ENCODE measurements at places on chromosomes 11 and 22.

- DNase-seq: no peak
Observed at GRCh38 chr11:101583251-101584128, at the start of gene TRPC6. Gene TRPC6, minus strand, starts transcription at chr11:101584007. Its CDS starts 504 bp downstream, at chr11:101583503.

DNA sequence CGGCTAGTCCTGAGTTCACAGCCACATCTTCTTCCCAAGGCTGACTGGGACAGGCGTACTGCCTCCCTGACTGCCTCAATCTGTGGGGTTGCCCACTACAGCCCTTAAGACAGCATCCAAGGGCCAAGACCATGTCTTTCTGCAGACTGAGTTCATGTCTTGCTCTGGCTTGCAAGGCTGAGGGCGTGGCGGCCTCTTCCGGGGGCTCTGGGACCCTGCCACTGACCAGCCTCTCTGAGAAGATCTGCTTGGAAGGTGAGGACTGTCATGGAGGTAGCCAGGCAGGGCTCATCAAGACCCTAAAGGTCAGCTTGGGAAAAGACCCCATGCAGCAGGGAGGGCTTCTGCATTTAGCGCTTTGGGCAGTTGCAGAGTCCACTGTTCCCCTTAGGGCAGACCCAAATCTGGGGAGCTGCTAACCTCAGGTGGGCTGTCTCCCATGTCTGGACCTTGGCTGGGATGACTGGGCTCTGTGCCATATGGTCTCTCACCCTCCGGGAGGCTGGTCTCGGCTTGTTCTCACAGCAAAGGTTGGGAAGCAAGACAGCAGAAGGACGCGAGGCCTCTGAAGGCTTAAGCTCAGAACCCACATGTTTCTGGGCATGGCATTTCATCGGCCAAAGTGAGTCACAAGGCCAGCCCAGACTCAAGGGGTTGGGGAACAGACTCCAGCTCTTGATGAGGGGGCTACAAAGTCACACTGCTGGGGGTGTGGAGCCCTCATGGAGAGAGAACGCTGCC is 109.1 kb upstream of the LMO1 start:
- no peak for DNase-seq

- DNase-seq: no peak
Observed at GRCh38 chr11:4903484-4903883, at the start of gene OR51A7. Gene OR51A7, plus strand, starts transcription at chr11:4903783. Its CDS starts 3,587 bp downstream, at chr11:4907370.

DNA sequence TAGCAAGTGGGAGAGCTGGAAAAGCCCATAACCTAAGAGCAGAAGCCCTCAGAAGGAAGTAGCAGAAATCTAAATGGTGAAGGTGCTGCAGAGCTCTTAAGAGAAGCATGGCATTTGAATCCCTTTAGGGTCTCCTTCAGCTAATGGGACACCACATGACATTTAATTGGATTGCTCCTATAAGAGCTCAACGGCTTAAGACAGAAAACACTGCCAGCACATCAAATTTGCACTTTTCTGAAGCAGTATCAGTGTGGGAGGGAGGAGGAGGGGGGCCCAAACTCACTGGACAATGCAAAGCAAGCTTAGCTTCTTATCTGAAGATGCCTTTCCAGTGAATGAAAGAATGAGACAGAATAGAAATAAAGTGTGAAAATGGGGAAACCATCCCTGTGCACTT is 287.9 kb upstream of the MTNR1B start:
- DNase-seq: no peak

DNA sequence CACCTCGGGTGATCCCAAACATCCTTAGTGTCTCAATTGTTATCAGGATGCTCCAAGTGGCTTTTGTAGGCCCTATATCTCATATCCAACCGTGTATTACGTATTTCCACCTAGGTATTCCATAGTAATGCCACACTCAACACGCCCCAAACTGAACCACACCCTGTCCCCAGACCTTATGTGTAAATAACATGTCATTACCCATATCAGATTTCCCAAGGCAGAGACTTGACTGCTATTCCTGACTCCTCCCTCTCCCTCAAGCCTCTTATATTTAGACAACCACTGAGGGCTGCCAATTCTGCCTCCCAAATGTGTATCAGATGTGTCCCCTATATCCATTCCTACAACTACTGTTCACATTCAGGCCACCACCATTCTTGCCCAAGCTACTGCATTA is 132.8 kb upstream of the NCAM1 start:
- no peak for DNase-seq

DNA sequence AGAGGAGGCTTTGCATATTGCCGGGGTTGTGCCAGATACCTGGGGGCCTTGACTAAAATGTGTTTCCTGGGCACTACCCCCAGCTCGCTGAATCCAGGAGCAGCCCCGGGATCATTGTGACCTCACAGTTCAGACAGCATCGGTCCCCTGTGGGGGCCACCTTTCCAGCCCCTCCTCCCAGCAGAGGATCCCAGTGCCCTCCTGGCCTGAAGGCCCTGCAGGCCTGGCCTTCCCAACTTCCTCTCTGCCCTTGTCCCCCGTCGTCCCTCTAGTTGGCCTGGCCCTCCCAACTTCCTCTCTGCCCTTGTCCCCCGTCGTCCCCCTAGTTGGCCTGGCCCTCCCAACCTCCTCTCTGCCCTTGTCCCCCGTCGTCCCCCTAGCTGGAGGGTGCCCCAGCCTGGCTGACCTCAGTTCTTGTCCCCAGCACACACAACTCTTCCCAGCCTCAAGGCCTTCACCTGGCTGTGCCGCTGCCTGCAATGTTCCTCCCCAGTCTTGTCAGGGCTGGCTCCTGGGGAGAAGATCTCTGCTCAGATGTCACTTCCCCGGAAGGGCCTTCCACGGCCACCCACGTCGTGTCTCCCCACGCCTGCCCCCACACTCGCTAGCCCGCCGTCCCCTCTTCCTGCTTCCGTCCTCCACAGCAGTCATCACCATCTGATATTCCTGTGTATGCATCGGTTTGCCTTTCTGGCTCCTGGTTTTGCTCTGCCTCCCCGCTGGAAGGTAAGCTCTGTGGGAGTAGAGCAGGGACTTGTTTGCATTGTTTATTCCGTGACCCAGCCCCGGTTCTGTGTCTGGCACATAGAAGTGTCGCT is 12.6 kb upstream of the ANO1 start:
- no peak for DNase-seq

DNA sequence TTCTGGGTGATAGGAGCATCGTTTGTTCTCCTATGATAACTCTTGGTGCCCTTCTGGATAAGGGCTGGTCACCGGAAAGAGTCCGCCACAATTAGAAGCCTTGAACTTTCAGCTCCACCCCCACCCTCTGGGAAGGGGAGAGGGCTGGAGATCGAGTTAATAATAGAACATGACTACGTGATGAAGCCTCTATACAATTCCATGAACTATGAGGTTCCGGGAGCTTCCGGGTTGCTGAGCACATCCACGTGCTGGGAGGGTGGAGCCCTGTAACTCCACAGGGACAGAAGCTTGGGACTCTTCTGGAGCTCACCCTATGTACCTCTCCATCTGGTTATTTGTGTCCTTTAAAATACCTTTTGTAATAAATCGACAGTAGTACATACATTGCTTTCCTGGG is 40.3 kb downstream of the ARHGAP42 start:
- no peak for DNase-seq

GRCh38 chr11:114813189-114813718 is 134.9 kb downstream of the NXPE2 start:
- DNase-seq: no peak

- no peak for DNase-seq
Observed at GRCh38 chr22:39431821-39432251, 25.0 kb upstream of the MGAT3 start.

- DNase-seq: no peak
Observed at GRCh38 chr11:35765211-35765610, 102.6 kb downstream of the TRIM44 start.

DNA sequence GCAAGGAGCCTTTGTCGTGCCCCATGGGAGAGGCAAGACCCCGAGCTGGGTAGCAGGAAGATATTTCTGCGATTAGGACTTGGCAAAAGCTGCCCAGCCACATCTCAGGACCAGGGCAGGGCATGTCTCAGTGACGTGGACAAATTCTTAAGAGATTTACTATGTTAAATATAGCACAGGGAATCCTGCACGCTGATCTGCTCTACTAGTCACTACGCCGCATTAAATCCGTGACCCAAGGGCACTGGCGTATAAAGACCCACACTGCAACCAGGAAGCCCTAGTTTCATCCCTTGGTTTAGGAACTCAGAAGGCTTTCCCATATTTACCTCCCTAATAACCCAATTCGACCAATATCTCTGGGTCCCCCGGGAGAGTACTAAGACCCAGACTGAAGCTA is 35.1 kb downstream of the AP1B1 start:
- no peak for DNase-seq

GRCh38 chr22:29753808-29754657 is 12.8 kb downstream of the ZMAT5 start:
- no peak for DNase-seq

DNA sequence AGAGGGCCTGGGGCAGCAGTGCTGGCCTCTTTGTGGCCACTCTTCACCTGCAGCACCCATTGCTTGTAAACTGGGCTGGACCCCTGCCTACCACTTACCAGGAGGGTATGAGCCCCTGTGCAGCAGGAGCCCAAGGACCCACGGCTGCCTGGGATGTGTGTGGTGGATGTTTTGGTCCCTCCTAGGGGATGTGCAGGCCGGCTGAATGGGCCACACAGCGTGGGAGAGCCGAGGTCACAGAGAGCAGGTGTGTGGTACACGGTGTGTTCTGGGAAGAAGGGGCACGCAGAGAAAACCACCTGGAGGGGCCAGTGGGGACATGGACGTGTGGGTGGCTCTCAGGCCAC is 19.3 kb upstream of the GNB1L start:
- DNase-seq: no peak

DNA sequence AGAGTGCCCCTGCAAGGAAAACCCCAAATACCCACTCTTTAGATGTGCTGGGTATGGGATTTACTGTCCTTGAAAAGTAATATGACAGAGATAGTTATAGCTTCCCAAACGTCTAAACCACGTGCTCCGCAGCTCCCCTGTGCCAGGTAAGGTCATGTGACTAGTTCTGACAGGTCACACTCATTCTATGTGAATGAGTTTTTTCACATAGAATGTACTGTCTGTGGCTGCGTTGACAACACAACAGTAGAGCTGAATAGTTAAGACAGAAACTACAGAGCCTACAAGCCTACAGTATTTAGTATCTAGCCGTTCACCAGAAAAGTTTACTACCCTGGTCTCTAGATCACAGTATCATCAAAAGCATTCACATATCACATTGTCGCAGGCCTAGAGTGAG is 236.2 kb downstream of the ETS1 start:
- no peak for DNase-seq

DNA sequence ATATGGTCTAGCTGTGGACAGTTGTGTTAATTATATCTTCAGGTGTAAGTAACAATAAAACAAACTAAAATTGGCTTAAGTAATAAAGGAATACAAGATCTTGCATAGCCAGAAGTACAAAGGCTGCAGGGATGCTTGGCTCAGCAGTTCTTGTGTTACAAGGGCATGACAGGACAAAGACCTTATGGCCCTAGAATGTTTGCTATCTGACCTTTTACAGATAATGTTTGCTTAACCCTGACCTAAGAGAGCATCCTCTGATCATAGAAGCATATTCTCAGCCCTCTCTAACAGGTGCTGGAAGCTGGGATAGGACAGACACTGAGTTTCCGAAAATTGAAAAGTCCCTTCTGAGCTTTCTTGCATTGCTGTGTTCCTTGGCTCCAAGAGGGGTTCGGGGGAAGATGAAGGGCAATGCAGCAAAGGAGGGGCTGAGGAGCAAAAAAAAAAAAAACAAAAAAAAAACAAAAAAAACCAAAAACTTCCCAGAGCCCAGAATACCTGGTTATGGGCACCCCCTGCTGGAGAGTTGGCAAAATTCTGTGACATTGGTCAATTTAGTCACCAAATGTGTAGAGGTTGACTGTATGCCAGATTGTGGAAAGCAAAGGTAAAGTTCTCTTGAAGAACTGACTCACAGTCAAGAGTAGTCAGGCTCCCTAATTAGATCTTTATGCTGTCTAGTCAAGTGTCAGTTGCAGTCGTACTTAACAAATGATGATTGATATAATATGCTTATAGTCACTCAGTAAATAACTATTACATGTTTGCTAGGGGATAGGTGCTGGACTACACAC is 10.4 kb upstream of the HIKESHI start:
- DNase-seq: peak; percentile 67

- DNase-seq: no peak
Observed at GRCh38 chr11:43462359-43462758, 103.6 kb downstream of the TTC17 start.

DNA sequence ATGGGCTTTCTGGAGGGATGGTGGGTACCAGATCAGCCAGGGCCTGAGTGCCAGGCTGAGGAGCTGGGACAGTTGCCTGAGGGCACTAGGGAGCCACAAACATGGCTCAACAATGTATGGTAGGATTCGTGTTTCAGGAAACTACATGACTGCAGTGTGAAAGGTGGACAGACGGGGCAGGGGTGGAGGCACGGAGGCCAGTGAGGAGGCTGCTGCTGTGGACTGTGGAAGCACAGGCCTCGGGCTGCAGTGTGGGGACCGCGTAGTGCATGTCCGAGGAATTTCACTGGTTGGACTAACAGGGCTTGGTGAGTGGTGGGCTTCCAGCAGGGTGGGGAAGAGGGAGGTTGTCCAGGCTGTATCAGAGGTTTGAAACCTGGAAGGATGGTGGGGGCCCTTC is 7.8 kb downstream of the P2RY2 start:
- DNase-seq: no peak

GRCh38 chr22:20449819-20450550 is 12.4 kb upstream of the SCARF2 start:
- DNase-seq: no peak

GRCh38 chr22:50138041-50138440 is 32.5 kb upstream of the PANX2 start:
- no peak for DNase-seq

DNA sequence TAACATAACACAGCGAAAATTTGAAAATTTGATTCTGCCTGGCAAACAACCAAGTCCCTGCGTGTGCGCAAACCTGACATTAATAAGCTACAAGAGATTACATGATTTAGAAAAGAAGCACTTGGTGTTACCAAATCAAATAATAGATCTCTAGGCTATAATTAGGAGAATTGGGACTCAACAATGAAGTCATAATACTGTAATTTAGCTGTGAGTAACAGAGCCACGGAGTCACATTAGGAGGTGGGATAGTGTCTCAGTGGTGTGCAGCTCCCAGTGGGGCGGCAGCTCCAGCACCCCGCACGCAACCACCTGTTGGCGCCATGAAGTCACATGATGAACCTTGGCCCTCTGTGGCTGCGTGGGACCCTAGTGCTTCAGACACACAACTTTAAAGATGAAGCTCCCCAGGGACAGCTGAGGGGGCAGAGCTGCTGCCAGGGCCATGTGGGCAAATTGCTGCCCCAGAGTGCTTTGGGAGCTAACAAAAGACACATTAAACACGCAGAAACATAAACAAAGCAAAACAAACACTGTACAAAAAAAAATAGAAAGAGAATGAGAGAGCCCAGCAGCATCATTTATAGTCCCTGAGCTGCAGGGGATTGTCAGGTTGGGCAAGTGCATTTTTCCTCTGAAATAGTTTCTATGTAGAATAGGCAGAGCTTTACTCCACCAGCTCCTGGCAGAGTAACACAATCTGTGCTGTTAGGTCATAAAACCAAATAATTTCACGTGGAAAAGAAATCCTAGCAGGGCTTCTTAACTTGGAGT is 605.6 kb downstream of the SOX6 start:
- no peak for DNase-seq

DNA sequence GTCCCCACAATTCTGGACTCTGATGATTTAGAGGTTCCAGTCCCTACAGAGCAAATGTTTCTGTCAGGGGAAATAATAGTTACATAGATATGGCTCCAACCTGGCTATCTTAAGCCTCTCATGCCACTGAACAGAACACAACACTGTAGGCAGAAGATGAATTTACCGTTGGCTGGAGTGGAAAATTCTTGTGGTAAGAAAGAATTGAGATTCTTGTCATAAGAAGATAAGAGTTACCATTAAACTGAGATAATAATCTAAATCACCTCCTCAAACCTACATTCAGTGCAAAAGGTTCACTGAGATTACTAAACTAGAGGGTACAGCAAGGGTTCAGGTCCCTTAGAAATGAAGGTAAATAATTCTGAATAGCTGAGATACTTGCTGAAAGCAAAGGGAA is 10.1 kb upstream of the NAALAD2 start:
- no peak for DNase-seq
